ENCODE measurements at places on chromosomes 2 and 18.

DNA sequence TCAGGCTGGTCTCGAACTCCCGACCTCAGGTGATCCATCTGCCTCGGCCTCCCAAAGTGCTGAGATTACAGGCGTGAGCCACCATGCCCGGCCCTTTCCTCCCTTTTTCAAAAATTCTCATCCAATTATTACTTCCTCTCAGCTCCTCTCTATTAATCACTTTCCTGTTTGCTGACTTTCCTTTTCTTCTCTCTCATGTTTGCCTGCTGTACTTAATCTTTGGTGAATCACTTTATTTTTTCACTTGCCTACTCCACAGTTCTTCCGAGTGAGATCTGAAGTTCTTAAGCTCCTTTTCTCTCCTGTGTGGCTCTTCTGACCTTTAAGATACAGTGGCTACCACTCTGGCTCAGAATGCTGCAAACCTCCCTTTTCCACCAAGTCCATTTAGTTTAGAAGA lies 126.3 kb upstream of the SERTAD2 start:
- DNase-seq = no peak

DNA sequence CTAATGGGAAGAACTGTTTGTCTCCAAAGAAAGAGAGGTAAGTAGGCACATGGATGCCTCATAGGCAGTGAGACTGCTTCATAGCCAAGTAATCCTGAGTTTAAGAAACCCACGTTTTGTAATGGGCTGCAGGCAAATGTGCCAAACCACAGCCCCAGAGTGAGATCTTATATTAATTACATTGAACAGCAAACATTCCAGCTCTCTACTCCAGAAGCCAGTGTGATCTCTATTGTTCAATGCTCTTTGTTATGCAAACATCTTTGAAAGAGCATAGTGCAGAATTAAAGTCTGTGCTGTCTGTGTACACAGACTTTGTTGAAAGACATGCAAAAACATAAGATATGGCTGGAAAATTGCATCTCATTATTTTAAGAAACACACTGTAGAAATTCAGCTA lies 720.8 kb upstream of the REG3G start:
- DNase-seq = no peak

DNA sequence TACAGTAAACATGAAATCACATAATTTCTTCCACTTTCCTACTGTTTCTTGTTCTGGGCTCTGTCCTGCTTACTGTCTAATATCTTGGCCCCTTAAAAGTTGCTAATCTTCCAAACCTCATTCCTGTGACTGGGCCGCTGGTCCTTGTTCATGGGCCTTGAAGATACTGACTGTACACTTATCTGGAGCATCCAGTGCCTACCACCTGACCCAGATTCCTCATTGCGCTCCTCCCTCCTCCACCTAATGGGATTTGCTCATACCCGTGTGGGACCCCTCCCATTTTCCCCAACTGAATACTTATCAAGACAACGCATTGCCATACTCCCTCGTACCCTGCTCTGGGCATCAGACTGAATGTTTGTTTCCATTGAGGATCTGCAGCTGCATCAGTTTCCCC lies 6.1 kb upstream of the IL37 start:
- DNase-seq = no peak

DNA sequence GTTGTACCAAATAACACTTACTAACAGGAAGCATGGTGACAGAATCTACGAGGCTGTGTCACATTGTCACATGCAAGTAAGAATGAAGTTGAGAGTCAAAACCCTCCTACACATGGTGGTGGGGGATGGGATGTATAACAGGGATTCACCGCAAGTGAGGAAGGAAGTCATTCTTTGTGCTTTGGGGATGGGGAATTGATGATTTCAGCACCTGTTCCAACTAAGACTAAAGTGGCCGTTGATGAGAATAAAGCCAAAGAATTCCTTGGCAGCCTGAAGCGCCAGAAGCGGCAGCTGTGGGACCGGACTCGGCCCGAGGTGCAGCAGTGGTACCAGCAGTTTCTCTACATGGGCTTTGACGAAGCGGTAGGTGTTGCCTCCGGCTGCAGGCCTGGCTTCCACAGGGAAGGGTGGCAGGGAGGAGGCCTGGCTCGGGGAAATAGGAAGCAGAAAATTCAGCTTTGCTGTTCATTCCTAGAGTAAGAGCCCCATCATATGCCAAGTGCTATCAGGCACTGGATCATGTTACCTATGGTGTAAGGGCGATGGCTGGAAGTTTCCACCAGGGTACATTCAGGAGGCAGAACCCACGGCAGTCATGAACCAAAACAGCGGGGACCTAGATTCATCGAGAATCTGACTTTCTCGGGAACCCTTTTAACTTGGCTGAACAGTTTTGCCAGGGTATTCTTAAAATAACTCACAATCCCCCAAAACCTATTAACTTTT lies 120.3 kb downstream of the UXS1 start:
- DNase-seq = no peak

DNA sequence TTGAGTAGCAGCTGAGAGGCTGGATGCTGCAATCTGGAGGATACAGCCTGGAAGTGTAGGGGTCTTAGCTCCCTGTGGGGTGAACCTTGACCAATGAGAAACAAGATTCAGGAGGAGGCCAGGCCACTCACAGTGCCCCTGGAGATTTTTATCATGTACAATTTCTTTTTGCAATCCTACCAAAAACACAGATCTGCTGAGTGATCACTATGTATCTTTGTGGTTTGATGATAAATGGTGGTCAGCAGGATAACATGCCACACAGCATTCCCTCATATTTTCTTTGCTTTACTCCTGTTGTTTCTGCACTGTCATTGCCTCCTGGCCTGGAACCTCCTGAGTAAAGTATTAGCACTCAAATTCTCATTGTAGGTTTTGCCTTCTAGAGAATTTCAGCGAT lies 357.9 kb downstream of the THSD7B start:
- DNase-seq = no peak

GRCh38 chr2:15858466-15858865 lies 81.9 kb upstream of the MYCN start:
- DNase-seq = no peak

DNA sequence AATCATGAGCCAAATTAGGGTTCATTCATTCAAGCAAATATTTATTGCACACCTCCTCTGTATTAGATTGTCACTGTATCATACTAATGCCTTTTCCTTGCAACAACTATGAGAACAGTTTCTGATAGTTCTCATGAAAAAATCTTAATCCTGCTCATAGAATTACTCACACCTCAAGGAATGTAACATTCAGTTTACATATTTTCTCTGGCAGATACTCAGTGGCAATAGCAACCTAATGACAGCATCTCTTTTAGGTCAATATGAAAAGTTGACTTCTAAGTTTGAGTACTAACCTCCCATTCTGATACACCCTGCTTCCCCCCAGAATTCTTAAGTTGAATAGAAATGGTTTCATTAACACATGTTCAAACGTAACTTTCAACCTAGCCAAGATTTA lies 132.0 kb downstream of the VWC2L start:
- no peak for DNase-seq

Measured in prostate gland (tissue), 2 donors.